ENCODE measurements at places on chromosomes 11 and 22.

- no peak for DNase-seq
Measured at GRCh38 chr11:45500451-45500850, 165.0 kb downstream of the CHST1 start.

GRCh38 chr11:17102462-17102861, 25.0 kb upstream of the RPS13 start:
- DNase-seq = no peak

- DNase-seq = peak; percentile 28
Measured at GRCh38 chr11:9972989-9973388, 309.1 kb downstream of the SWAP70 start.

DNA sequence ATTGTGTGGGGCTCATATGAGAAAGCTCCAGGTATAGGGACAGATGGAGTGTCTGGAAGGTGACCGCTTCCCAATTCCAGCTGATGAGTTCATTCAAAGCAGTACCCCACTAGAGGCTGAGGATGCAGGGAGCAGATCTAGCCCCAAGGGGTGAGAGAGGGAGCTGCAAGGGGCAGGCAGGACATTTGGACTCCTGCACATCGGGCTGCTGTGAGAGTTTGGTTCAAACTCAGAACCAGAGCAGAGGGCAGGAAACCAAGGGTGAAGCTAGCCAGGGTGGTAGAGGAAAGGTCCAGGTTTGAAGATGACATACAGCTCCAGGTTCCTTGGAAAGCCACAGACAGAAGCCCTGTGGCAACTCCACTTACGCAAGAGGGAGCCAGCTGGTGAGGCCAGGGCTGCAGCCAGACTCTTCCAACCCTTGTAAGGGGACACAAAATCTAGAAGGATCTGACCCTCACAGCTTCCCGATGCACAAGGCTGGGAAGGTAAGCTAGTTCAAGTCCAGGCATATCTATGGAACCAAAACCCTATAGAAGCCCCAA, 1.9 kb downstream of the CSNK2A3 start:
- DNase-seq = no peak

- no peak for DNase-seq
Measured at GRCh38 chr11:2833051-2833715, 52.4 kb downstream of the CDKN1C start.

GRCh38 chr11:84097186-84097585, 811.0 kb upstream of the CCDC90B start:
- no peak for DNase-seq

DNA sequence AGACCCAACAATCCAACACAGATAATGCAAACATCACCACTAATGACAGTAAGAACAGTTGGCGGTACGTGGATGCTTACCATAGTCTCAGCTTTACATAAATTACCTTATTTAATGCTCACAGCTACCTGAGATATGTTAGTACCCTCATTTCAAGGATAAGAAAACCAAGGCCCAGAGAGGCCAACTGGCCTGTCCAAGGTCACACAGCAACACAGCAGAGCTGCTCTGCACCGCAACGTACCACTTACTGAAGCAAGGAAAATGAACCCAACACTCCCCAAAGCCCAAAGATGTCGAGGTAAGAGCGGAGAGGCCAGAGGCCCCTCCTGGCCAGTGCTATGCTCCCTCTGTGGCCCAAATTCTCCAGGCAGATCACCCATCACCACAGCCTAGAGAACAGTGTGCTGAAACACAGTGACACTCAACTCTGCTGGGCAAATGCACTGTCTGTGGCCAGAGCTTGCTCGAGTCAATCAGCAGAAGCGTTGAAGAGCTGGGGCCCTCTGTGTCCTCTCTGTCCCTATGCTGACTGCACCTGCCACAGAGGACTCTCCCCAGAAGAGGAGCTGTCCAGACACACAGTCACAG, 14.0 kb downstream of the SHANK2 start:
- no peak for DNase-seq

GRCh38 chr11:93652161-93652597, 9.3 kb upstream of the CEP295 start:
- DNase-seq = no peak

DNA sequence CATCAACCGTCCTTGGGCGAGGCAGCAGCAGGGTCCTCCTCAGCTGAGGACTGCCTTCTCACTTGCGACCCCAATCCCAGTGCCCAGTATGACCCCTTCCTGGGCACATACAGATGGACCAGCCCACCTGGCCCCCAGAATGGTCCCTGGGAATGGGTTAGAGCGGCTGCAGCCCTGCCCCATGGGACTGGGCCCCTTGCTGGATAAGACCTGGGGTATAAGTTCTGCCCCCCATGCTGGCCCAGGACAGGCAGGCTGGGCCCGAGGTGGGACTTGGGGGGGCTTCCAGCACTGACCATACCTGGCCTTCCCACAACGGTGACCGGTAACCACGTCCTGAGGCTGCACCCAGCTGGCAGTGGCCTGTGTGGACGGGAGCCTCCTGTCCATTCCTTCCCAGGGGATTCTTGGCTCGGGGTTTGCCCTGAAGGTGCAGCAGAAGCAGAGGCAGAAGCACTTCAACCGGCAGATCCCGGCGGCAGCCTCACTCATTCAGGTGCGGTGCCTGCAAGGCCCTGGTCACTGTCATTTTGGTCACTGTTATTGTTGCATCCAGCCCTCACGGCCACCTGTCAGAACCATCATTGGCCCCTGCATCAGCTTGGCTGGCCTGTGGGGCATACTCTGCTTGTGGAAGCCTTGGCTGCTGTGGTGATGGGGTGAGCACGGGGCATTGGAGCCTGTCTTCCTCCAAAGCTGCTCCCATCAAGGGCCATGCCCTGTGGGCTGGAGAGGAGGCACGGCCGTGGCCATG, 114.8 kb downstream of the KCNQ1OT1 start:
- DNase-seq = peak; percentile 5

- DNase-seq = no peak
Measured at GRCh38 chr11:132358573-132358953, 988.1 kb downstream of the NTM start.

GRCh38 chr22:49867303-49868265, 13.9 kb downstream of the ZBED4 start:
- DNase-seq = peak; percentile 8

GRCh38 chr22:30861688-30862552, 106.7 kb downstream of the MORC2 start:
- DNase-seq = no peak

DNA sequence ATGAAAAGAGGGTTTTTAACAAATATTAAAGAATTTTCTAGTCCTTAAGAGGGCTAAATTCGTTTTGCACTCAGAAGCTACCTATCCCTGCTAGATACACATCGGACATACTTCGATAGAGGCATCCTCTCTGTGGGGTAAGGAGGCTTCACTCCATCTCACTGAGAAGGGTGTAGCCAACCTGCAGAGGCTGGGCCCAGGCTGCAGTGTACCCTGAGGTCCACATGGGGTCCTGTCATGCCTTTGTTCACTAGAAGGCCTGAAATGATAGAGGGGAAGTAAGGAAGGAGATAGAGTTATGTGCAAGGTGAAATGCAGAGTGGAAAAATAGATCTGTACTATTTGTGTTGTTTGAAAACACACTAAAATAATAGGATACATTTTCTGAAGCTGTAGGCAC, 45.6 kb downstream of the IGSF9B start:
- no peak for DNase-seq

DNA sequence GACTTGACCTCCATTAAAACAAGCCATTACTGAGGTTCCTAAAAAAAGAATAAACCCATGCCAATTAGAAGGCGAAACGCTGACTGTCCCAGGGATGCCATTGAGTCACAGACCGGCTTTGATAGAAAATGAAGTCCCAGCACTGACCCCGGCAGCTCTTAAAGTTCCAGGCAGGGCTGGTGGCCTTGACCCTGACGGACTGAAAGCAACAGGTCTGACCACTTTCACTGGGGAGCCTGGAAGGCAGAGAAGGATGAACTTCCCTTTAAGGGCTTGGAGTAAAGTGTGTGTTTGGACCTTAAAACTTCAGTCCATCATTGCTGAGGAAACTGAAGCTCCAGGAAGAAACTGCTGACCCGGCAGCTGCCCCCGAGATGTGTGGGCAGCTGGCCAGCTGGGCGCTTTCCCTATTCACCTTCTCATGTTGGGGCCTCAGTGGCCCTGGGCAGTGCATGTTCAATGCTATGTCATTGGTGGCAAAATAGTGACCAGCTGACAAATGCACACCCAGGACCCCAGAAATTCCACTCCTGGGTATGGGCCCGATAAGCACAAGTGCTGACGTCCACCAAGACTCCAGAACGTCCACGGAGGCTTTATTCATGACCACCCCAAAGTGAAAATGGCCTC, 18.9 kb upstream of the EFCAB6 start:
- no peak for DNase-seq

- peak; percentile 78 for DNase-seq
Measured at GRCh38 chr11:35214792-35215193, 75.8 kb downstream of the CD44 start.

DNA sequence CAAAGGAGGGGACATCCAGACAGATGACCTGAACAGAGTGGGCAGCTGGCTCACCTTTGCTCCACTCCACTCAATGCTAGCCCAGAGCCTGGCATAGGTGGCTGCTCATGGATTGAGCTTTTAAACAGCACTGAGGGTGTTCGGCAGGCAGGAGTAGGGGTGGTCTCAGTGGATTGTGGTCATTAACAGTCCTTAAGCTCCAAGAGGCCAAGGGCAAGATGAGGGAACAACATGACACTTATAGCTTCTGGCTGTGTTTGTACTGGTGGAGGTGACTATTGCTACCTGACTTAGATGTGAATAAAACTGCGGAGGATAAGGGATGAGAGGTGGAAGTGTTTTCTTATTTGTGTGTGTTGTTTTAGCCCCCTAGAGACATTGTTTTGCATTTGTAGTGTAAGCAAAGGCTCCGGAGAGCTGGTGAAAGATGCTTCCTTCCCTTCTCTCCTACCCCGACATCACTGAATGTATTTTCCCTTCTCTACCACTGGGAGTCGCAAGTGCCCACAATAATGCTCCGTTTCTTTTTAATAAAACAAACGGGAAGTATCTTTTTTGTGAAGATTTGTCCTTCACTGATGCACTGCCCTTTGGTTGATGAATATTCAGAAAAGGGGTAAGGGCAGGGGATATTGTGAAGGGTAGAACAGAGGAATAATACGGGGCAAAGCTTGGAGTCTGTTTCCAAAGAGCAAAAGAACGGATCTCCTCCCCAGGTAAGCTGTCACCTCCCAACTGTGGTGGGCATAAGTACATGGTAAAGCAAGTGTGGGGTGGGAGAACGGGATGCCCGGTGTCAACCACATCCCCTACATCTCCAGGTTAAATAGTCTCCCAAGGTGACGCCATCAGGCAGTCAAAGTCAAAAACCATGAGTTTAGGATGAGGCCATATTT, 27.5 kb upstream of the MTNR1B start:
- peak; percentile 18 for DNase-seq

DNA sequence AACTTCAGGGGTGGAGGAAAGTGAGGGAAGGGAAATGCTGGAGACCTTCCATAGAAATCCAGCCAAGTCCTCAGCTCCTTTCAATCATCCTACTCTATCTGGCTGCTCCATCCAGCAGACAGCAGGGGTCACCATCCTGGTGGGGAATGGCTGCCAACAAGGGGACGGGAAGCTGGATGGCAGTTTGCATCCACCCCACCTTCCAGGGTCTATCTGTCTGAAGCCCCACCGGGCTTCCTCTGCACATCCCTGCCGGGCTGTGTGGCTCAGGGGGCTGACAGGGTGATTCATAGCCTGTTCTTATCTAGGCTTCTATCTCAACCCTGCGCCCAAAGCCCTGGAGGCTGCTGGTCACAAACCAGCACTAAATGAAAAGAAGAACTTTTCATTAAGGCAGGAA, 1.1 kb downstream of the SYTL2 start:
- peak; percentile 27 for DNase-seq

DNA sequence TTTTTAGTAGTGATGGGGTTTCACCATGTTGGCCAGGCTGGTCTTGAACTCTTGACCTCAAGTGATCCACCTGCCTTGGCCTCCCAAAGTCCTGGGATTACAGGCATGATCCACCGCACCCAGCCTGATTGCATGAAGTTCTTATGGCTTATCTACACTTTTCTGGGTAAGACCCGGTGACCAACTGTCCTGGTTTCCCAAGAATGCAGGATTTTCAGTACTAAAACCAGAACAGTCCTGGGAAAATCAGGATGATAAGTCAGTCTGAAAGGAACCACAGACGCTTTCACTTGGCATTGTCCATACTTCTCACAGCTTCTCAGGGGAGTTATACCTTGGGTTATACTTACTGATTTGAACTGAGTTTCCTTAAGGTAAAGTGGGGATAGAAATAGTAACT, 1.4 kb upstream of the BPIFC start:
- no peak for DNase-seq
